ENCODE measurements at places on chromosomes 16 and 17. TPM values are rescaled to one million over a fixed set of nuclear protein-coding genes. Genes with fewer than 3 reads are reported as not detected.

DNA sequence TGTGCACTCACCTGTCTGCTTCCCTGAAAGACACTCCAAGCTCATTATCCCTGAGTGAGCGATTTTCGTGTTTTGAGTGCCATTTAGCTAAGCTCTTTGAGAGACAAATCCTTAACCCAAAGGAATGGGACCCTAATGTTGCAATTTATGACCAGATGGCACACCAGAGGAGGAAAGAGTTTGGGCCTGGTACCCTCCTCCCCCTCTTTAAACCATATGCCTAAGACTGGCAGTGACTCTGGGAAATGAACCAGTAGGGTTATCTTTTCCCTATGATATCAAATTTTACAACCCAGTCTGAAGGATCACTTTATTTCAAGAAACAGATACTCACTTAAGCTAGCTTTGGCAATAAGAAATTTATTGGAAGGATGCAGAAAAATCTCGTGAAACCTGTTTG, 550.4 kb downstream of the TOX3 start:
- no peak for DNase-seq

DNA sequence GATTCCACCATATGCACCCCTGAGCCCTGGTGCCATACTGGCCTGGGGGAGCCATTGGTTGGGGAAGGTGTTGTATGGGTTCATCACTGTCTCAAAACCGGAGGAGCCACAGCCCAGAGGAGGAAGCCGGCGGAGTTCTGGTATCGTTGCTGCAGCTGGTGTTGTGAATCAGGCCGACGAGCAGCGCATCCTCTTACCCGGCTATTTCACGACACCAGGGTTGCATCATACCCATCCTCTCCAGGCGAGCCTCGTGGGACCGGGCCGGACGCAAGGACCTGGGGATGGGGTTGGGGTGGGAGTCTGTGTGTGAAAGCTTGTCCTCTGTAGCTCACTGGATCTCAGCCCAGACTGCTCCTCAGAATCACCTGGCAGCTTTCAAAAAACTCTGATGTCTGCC, 6.6 kb upstream of the SLC12A3 start:
- DNase-seq, result no peak

GRCh38 chr17:73068322-73069153, 23.9 kb downstream of the SLC39A11 start:
- no peak for DNase-seq

GRCh38 chr17:17682737-17683680, 1.8 kb downstream of the RAI1 start:
- DNase-seq, result peak; percentile 83

GRCh38 chr17:62701706-62702085, 74.2 kb downstream of the MRC2 start:
- peak; percentile 62 for DNase-seq

GRCh38 chr17:65407017-65407416, 154.4 kb downstream of the AXIN2 start:
- no peak for DNase-seq

DNA sequence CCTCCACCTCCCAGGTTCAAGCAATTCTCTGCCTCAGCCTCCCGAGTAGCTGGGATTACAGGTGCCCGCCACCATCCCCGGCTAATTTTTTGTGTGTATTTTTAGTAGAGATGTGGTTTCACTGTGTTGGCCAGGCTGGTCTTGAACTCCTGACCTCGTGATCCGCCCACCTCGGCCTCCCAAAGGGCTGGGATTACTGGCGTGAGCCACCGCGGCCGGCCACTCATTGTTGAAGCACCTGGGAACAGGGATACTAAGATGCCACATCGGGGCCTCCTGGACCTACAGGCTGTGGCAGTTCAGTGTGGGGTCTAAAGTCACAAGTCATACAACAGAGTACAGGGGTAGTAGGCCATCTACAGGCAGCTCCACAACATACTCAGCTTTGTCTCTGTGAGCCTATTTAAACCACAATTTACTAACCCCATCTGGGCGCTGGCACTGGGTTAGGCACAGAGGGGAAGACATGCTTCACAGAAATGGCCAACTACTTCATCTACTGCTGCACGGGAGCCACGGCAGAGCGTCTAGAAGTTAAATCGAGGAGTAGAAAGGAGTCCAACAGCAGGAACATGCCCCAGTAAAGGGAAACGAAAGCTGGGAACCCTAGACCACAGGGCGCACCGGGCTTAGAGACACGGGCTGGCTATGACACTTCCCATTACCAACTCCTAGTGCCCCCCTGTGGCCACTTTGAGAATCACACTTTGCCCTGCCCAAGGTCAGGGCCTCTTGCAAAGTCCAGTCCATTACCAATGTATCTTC, 4.3 kb downstream of the VAMP2 start:
- DNase-seq, result peak; percentile 95

GRCh38 chr16:47780213-47780875, 319.2 kb downstream of the PHKB start:
- no peak for DNase-seq

GRCh38 chr16:21613781-21614180, 14.4 kb downstream of the METTL9 start:
- no peak for DNase-seq

DNA sequence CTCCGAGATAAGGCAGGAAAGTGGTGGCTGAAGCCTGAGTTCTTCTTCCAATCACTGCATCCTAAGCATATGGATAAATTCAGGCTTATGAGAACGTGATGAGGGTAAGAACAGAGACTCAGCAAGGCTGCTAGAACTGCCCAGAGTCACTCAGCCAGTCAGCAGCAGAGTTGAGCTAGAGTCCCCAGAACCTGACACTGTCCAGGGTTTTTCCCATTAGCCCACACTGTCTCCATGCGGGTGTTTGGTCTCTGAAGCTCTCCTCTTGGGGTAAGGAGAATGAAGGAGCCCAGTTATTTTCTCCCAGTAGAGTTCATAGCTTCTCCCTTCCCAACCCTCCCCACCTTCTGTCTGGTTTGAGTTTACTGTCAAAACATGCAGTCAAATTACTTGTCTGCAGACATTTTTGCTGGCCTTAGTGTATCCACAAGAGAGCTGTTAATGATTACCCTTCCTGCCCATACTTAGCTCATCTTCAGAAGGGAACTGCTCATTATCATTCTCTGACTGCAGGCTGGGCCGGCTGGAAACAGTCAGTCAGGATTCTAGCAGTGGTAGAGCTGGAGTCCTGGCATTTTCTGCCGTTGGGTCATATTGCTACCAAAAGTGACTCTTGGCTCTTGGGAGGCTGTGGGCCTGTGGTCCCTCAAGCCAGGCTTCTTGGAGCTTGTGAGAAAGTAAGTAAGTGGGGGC, 460.0 kb downstream of the HS3ST3B1 start:
- no peak for DNase-seq

- DNase-seq, result no peak
Observed at GRCh38 chr16:85245307-85246172, 133.3 kb upstream of the CIBAR2 start.

- DNase-seq, result no peak
Observed at GRCh38 chr17:27873746-27874145, 19.4 kb downstream of the LYRM9 start.

GRCh38 chr17:41935641-41936040, 5.2 kb downstream of the ODAD4 start:
- no peak for DNase-seq

DNA sequence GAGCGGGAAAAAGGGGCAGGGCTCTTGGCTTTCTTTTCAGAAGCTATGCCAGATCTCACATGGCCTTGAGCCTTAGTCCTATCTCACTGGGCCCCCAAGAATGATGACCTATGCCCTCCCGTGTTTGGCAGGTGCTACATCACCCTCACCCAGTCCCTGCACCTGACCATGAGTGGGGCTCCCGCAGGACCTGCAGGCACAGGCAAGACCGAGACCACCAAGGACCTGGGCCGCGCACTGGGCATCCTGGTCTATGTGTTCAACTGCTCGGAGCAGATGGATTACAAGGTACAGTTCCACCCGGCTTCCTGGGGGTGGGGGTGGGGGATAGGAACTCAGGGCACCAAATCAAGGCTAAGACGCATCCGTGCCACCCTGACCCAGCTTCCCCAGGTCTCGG, 120.9 kb downstream of the DNAH9 start:
- DNase-seq, result no peak

- no peak for DNase-seq
Observed at GRCh38 chr16:4618645-4619418, 4.1 kb upstream of the UBALD1 start.

GRCh38 chr16:69851491-69852240, 89.5 kb downstream of the WWP2 start:
- DNase-seq, result no peak

DNA sequence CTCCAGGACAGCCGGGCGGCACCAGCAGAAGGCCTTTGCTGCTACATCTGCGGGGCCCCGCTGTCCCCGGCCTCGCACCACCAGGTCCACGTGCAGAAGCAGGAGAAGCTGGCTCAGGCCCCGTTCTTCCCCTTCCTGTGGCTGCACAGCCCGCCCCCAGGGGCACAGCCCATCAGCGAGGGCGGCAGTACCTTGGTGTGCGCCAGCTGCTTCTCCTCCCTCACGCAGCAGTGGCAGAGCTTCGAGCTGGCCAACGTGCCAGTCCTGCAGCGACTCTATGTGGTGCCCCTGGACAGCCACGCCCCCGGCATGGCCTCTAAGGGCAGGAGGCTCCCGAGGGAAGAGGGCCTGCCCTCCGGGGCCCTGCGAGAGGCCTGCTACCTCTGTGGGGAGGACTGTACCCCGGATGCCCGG, 58.3 kb upstream of the CIBAR2 start:
- DNase-seq, result no peak

The IL21R gene
- total RNA-seq, result 1.4 TPM

The SLC2A4 gene
- 73.5 TPM for total RNA-seq

The CHST5 gene
- 0.11 TPM for total RNA-seq

The HCRT gene
- total RNA-seq, result not detected

The PPL gene
- 5.6 TPM for total RNA-seq

The DNAH3 gene
- 0.40 TPM for total RNA-seq

The TBX6 gene
- total RNA-seq, result 0.57 TPM

The SEZ6L2 gene
- total RNA-seq, result 1.2 TPM

The COX4I1 gene
- total RNA-seq, result 1,440 TPM

The SRCIN1 gene
- total RNA-seq, result 6.2 TPM

The KCNJ16 gene
- total RNA-seq, result not detected

The TNFRSF13B gene
- not detected for total RNA-seq

The SKAP1 gene
- total RNA-seq, result not detected

The CCL7 gene
- total RNA-seq, result not detected

Data from cardiac septum (tissue), 1 donor.